Omental fat pad (tissue), 4 donors: ENCODE measurements at places on chromosomes 13 and 19.

DNA sequence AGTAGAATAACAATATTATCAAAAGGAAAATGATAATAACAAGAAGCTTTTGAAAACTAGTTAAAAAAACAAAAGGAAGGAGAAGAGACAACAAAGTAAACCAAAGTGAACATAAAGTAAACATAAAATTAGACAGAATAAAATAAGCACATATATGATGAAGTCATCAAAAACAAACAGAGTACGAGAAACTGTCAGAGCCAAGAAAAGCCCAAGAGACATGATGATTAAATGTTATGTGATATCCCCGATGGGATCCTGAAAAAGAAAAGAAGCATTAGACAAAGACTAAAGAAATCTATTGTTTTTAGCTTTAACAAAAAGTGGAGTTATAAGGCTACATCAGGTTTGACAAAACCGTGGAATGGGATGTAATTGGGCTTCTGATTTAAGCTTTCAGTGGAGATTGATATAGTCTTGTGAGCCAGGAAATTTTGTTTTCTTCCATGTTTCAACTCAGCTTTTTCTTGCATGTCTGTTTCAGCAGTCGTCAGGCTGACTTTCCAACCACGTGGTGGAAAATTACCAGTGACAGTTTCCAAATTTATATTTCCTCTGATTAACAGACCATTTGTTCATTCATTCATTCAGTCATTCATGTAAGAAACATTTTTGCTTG is 64.9 kb downstream of the KL start:
- DNase-seq = no peak

DNA sequence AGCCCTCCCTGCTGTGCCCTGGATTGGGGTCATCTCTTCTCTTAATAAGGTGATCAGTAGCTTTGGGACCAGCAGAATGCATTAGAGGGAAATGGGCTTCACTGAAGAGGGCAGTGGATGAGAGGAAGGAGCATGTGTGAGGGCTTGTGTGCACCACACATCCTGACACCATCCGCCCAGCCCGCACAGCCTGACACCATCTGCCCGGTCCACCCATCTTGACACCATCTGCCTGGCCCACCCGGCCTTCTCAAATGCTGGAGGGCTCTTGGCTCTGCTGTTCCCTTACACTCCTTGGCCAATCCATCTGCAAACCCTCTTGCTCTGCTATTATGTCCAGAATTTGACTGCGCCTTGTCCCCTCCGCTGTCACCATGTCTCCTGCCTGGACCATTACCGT is 41.8 kb downstream of the BICRA start:
- no peak for DNase-seq

- no peak for DNase-seq
Observed at GRCh38 chr19:5125376-5125775, 156.5 kb downstream of the KDM4B start.

GRCh38 chr13:99528547-99528946 is 27.3 kb downstream of the TM9SF2 start:
- no peak for DNase-seq

DNA sequence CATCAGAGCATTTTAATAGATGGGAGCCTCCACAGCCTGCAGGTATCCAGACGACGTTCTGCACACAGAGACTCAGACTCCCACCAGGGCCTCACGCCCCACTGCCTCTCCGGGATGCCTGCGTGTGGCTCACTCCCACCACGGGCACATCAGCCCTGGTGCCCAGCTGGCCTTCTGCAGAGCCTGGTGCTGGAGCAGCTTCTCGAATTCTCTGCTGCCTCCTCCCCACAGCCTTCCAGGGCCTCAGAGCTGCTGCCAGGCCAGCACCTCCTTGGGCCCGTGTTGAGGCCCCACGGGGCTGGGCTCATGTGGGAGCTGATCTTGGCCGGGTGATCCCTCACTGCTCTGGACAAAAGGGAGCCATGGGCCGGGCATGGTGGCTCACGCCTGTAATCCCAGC is 90.9 kb downstream of the KDM4B start:
- DNase-seq = no peak
